ENCODE measurements at places on chromosomes 7 and 10. TPM values are rescaled to one million over a fixed set of nuclear protein-coding genes. Genes with fewer than 3 reads are reported as not detected.

GRCh38 chr10:43340619-43341018 is 30.8 kb upstream of the FXYD4 start:
- ATAC-seq: no peak

GRCh38 chr10:122510736-122511135 is 49.4 kb downstream of the HTRA1 start:
- no peak for ATAC-seq

DNA sequence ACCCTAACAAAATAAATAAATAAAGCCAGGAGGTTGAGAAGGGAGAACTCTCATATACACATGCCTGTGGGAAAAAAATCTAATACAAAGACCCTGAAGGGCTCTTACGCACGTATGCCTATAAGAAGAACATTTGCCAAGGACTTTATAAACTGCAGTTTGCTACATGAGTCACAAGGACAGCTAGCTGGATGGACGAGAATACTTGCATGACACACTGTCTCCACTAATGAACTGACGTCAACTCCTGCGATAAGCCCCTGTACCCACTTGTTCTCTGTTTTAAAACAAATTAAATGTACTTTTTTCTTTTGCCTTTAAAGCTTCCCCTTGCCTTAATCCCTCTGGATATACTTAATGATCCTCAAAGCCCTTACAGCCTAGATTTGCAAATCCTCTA is 374.6 kb upstream of the GHITM start:
- no peak for ATAC-seq

DNA sequence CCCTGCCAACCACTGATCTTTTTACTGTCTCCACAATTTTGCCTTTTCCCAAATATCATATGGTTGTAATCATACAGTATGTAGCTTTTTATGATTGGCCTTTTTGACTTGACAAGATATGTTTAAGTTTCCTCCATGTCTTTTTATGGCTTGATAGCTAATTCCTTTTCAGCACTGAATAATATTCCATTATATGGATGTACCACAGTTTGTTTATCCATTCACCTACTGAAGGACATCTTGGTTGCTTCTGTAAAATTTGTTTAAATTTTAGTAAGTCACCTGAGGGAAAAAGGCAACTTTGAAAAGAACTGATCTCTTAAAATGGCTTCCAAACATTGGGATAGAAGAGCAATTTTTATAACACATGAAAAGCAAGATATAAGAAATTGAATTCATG is 43.5 kb downstream of the ATRNL1 start:
- ATAC-seq: no peak

Gene HOXA1
- 44.5 TPM for total RNA-seq

Gene GPR37
- total RNA-seq: 1.1 TPM

Gene ACBD7
- 2.7 TPM for total RNA-seq

DNA sequence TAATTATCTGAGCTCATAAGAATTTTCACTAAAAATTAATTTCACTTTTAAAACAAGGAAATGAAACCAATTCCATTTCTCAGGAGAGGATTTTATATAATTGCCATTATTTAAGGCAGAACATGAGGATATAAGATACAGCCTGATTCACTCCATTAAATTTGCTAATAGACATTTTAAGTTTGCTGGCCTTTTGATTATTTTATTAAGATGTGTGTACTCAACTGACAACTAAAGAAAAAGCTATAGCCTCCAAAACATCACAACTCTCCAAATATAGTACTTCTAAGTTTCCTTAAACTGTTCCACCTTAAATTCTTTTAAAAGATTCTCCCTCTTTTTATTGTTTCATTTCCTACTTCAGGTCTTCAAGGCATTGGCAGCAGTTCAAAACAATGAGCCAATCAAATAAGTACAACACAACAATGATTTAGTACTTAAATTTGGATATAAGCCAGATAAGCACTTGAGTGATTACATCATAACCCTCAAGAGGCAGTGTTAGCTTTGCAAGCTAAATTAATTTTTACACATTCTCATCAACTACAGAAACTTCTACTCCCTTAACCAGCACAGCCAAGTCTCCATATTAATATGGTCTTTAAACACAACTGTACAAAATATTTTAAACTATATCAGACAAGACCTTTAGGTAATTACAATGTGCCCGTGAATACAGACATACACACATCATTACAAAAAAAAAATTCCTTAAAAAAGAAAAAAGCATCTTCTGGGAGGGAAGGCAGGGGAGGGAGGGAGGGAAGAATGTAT is 121.8 kb downstream of the KMT2C start:
- ATAC-seq: peak; percentile 71

GRCh38 chr10:103350175-103350516 is 794 bp downstream of the PCGF6 start:
- ATAC-seq: no peak

- ATAC-seq: peak; percentile 61
Observed at GRCh38 chr7:32155712-32156111, 85.5 kb upstream of the PDE1C start.

DNA sequence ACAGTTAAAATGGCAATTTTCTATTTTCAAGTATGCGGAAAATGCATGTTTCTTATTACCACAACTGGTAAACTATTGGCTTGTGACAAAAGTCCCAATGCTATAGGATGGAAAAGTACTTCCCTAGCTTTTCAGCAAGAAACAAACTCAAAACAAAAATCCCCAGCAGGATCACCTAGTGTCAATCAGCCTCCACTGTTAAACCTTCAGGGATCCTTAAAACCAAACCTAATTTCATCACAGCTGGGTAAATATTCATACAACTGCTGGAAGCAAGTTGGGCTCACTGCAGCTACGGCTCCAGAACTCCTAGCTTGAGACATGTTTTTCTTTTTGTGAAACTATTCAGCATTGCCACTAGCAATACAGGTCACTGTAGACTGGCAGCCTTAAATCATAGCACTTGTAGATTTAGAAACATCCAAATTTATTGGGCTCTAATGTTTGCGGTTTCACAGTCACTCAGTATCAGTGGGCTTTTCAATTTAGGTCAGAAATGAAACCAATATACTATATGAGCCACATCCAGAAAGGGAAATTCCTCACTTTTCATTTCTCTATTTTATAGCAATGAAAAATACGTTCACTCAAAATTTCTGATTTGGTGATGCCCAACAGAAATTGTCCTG is 145.2 kb upstream of the ANK3 start:
- no peak for ATAC-seq

Gene PIP
- total RNA-seq: not detected

Gene TMEM178B
- 2.5 TPM for total RNA-seq

- peak; percentile 76 for ATAC-seq
Observed at GRCh38 chr7:37107047-37107750, 341.5 kb downstream of the ELMO1 start.

GRCh38 chr7:124924906-124925305 is 4.7 kb downstream of the POT1 start:
- no peak for ATAC-seq

DNA sequence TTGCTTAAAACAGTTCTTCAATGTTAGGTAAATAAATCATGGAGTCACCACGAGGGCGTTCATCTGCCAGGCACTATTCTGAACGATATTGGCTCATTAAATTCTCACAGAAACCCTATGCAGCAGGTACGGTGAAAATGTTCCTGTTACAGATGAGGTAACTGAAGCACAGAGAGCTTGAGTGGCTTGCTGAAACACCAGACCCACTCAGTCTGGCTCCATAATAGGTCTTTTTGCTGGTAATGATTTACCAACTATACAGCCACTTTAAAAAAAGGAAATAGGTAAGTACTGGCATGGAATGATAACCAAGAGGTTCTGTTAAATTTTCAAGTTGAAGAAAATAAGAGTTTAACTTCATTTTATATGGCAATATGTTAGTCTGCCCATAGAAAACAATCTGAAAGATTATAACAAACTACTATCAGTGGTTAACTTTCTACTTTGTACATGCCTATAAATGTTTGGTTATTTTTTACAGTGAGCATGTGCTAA is 1.3 kb upstream of the TM9SF3 start:
- no peak for ATAC-seq

GRCh38 chr7:38506756-38507155 is 124.4 kb downstream of the AMPH start:
- ATAC-seq: no peak

Gene PHTF2
- 16.2 TPM for total RNA-seq

DNA sequence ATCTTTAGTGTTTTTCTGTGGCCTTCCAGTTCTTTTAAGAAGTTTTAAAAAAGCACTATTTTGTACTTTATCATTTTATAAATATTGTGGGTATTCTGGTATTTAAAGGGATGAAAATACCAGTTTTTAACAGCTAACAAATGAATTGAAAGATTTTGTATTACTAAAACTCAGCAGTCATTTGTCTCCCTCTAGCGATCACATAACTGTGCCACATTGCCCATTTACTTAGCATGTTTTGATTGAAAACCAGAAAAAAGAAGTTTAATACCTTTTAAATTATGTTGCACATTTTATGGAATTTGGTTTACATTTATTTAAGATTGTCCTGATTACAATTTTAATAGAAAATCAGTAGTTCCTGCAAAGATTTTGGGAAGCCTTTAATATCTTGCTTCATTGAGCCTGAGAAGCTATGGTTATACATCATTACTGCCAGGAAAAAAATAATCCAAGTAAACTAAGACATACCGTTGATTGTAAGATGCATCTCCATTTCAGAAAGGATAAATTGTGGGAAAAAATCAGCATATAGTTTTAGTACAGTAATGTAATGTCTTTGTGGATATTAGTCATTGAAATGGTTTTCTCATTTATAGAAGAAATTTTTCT is 34.9 kb downstream of the TAX1BP1 start:
- no peak for ATAC-seq

Gene OR6V1
- total RNA-seq: 0.47 TPM

GRCh38 chr10:55144001-55144400 is 343.0 kb upstream of the PCDH15 start:
- no peak for ATAC-seq

DNA sequence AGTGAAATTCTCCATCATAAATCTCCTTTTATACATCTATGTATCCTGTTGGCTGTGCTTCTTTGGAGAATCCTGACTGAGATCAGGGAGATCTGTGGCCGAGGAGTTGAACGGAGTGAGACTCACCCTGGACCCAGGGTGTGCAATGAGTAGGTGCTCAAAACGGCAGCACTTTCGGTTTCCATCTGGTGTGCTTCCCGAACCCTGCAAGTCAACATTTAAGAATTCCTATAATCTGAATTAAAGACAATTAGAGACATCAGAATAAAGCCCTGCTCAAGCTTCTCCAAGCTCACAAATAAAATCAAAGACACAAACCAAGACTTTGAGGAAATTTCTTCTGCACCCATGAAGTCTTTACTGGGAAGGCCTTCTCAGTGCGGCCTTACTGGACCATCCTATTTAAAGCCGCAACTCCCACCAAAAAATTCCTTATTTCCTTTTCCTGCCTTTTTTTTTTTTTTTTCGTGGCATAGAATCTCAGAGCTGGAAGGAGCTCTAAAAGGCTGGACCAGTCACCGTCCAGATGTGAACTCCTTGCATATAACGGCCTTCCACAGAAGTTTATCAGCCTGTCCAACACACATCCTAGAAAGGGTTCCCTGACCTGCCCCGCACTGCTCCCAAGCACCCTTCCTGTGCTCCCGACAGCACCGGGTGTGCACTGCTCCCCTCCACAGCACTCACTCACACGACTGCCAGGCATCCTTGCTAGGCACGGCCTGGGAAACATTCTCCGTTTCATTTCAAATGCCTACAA is 29.7 kb downstream of the GNA12 start:
- ATAC-seq: no peak

- no peak for ATAC-seq
Observed at GRCh38 chr7:106480616-106481031, 180.3 kb downstream of the CCDC71L start.

- no peak for ATAC-seq
Observed at GRCh38 chr10:108872854-108873253, 1050.5 kb downstream of the XPNPEP1 start.

- no peak for ATAC-seq
Observed at GRCh38 chr7:151511270-151511669, 8.4 kb downstream of the RHEB start.

DNA sequence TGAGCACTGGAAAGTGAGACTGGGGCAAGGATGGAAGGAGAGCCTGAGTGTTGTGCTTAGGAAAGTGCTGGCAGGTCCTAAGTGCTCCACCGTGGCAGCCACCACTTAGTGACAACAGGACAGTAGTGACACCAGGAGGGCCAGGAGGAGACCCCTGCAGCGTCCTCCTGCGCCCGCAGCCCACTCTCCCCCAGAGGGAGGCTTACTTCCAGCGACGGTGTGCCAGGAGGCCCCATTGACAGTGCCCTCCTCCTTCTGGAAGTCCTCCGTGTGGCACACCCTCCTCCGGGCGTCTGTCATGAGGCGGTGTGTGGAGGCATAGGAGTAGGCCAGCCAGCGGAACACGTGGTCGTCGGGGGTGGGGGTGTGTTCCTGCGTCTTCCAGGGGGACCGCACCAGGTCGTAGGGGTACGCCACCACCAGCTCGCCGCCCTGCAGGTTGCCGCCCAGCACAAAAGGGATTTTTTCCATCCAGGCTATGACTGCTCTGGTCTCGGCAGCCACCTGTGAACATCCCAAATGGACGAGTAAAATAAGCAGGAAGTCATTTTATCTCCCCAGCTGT is 95.6 kb downstream of the GPR26 start:
- no peak for ATAC-seq

Gene HTRA1
- total RNA-seq: 3.0 TPM

GRCh38 chr7:152922318-152923081 is 162.9 kb downstream of the ACTR3B start:
- ATAC-seq: no peak

GRCh38 chr7:134435161-134435920 is 23.6 kb downstream of the AKR1B1 start:
- ATAC-seq: no peak

Gene PLEKHS1
- total RNA-seq: 0.25 TPM

- ATAC-seq: no peak
Observed at GRCh38 chr7:41446606-41447449, 256.1 kb downstream of the INHBA start.

DNA sequence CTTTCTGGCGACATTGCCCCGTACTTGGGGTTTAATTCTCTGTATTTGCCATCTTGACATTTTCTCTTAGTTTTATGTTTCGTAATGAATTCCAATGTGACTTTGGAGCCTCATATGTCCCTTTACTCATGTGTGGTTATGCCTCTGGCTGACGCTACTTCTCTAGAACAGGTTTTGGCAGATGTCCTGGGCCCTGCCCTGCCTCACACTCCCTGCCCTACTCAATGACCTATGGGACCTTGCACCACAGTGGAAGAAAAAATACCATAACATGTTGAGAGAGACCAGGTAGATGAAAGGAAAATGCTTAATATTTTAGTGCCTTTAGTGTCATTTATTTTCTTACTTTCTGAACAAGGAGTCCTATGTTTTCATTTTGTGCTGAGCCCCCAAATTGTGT is 400.5 kb downstream of the TFEC start:
- no peak for ATAC-seq

All from motor neuron (in vitro differentiated cells).